GM04504 (cell line): ENCODE measurements at places on chromosomes 2 and 18.

- DNase-seq: no peak
These were observed 187.0 kb downstream of the CYRIA start for GRCh38 chr2:16478434-16479210.

DNA sequence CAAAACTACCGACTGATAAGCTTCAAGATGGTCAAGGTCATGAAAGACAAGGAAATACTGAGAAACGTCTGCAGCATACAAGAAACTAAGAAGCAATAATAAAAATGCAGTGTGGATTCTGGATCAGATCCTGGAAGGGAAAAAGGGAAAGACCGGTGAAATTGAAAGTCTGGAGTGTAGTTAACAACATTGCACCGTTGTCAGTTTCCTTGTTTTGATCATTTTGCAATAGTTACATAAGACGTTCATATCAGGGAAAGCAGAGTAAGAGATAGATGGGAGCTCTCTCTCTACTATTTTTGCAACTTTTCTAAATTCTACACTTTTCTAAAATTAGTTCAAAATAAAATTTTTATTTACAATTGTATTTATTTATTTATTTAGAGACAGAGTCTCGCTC, 15.0 kb upstream of the ZNF407 start:
- DNase-seq: no peak

DNA sequence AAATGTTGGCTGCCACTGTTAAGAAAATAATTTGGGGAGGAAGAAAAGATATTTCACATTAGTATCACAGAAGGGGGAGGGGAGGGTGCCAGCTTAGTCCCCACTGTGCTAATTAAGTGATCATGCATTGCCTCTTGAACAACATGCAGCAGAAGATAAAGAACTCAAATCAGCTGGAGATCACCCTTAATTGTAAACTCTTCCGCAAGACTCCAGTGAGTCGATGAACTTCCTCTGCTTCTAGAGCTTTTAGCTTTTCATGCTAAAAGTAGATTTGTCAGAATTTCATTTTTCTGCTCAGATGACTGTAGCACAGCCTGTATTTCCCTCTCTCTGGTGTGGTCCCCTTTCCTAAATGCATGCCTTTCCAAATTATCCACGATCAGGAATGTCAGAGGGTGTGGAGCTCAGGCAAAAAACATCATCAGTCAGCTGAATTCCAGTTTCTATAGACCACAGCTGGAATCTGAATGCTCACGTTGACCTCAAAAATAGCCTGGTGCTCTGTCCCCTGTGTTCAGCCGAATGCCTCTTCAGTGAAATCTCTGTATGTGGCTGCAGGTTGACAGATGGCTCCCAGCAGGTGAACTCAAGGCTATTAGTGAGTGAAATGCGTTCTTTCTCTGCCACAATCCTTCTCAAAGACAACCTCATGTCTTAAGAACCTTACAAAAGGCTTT, 156.8 kb upstream of the UNC80 start:
- no peak for DNase-seq

DNA sequence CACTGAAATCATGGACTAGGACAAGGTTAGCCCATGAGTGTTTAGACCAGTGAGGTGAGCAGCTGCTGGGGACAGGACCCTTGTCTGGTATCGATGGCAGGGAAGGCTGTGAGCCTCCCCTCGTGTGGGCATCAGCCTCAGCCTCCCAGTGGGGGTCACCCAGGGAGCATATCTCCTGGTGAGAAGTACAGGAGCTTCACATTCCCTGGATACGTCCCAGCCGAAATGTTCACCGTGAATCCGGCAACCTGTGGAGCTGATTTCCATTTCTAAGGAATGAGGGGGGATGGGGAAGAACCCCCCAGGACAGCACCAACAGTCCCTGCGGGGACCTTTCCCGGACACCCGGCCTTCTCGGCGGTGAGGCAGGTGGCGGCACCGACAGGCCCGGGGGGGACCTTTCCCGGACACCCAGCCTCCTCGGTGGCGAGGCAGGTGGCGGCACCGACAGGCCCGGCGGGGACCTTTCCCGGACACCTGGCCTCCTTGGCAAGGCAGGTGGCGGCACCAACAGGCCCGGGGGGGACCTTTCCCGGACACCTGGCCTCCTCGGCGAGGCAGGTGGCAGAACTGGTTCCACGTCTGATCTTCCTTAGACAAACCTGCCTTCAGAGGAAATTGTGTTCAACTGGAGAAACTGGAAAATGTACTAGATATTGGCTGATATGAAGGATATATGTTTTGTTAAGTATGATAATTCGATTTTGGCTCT, 21.2 kb downstream of the RTP5 start:
- DNase-seq: no peak

- no peak for DNase-seq
These were observed 4.6 kb upstream of the LAMA3 start for GRCh38 chr18:23684515-23685197.

- no peak for DNase-seq
These were observed 179.6 kb downstream of the MGAT5 start for GRCh38 chr2:134433469-134433868.

- no peak for DNase-seq
These were observed 170.3 kb upstream of the NXPH2 start for GRCh38 chr2:138950486-138950885.

GRCh38 chr2:226354434-226354833, 445.2 kb downstream of the IRS1 start:
- DNase-seq: peak; percentile 23

DNA sequence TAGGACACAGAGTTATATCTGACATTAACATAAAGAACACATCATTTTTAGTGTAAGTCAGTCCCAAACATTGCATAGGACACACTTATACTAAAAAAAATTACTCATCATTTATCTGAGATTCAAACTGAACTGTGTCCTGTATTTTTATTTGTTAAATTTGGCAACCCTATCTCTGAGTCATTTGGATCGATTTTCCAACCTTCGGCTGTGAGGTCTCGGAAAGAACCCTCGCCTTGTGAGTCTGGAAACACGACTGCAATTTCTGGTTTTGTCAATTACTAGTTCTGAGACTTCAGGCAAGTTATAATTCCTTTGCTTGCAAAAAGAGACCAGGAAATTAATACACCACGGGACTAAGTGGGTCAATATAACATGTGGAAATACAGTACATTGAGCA, 14.0 kb downstream of the ATP8B1 start:
- no peak for DNase-seq

DNA sequence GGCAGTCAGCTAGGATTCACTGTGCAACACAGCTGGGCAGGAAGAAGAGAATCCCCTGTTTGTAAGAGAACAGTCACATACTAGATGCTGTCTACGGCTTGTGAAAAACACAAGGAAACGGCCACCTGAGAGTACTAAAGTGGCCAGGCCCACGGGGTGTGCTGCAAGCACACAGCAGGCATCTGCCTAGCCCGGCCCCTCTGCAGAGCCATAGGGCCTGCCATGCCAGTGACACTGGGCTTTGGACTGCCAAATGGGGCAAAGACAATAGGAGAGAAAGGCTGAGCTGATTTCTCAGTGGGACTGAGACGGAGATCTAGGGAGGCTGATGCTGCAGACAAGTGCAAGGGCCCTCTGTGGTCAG, 10.3 kb downstream of the TUBB6 start:
- no peak for DNase-seq

DNA sequence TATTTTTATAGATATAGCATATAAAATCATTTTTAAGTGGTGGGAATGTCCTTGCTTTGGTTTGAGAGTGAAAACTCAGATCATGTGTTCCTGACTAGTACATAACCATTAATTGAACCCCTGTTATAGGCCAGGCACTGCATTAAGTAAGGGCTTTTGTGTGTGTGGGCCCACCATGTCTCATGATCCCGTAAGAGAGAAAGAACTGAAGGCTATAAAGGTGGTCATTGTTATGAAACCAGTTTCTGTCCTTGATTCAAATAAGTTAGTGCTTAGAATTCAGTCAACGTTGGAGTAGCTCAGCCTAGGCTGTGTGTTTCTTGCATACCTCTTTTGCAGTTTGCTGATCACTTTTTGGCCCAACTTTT, 91.5 kb downstream of the LIMS1 start:
- DNase-seq: no peak

DNA sequence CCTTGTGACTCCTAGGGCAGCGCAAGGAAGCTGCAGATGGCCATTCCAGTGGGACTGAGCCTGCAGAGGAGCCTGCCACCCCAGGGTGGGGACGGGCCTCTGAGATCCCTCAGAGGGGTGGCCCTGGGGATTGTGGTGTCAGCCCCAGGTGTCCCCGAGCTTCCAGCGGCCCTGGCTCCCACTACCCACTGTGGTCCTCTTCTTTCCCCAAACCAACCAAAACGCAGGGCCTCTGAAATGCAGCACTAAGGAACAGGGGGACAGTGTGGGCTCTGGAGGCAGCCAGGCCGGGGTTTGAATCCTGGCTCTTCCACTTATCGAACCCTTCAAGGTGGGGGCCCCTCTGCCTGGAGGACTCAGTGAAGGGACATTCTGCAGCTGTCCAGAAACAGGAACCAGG, 32.7 kb downstream of the ATOH8 start:
- no peak for DNase-seq
